ENCODE measurements at places on chromosomes 6 and 20. TPM values are rescaled to one million over a fixed set of nuclear protein-coding genes. Genes with fewer than 3 reads are reported as not detected.
A peak's percentile ranks its signal among the peaks of the same experiment; 100 is the strongest.

The ULBP3 gene
- total RNA-seq, result 28.9 TPM

The BNIP5 gene
- total RNA-seq, result not detected

DNA sequence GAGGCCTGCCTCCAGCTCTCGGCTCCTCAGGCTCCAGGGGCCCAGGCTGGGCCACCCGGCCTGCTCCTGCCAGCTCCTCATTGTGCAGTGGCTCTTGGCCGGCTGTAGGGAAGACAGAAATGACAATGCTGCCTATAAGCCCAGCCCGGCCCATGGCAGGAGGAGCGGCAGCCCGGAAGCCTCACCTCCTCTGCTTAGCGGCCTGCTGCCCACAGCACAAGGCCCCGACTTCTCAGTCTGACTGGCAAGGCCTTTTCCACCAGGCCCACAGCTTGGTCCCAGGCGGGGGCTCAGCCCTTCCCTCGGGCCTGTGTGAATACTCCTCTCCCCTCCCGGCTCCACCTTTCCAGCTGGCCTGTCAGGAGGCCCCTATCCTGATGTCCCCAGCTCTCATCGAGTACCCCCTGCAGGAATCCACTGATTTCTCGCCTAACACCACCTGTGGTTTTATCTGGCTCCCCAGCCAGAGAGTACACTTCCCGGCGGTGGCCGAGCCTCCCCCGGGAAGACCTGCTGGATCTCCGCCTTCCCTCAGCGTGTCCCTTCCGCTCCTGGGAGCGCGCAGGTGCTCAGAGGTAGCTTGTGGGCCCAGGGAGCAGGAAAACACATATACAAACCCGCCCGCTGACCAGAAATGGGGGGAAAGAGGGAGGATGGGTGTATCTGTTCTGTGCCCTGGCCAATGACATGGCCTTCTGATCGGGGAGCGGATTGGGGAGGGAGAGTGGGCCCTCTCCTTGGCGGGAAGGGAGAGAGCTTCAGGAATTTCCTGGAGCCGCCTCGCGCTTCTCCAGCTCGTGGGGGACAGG, 963 bp downstream of the DDRGK1 start:
- peaks cover 9% of the 10 kb centered on the region for H3K36me3 ChIP-seq
- no peaks in the 10 kb centered on the region for H3K27me3 ChIP-seq
- peak overlapping the region; percentile 70 for H3K4me3 ChIP-seq
- DNase-seq, result no peak
- H3K4me1 ChIP-seq, result peaks cover 10% of the 10 kb centered on the region

The CCN2 gene
- 73.1 TPM for total RNA-seq

DNA sequence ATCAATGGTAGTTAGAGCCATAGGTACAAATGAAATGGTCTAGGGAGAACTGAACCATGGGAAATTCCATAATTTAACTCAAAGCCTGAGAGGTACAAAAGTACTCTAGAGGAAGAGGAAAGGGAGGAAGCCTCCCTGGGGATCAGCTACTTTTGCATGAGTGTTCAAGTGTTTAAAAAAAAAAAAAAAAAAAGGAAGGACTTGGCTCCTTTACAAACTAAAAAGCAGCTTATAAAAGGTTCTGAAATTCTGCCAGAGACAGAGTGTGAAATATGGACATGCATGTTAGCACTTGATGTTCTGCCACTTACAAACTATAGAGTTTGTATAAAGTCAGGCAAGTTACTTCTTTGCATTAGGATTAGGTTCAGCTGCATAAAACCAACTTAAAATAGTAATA, 290.0 kb downstream of the TBC1D7 start:
- H3K27ac ChIP-seq, result no peak overlapping the region
- DNase-seq, result no peak
- no peaks in the 10 kb centered on the region for H3K36me3 ChIP-seq
